Activated T-cell treated with anti-CD3 and anti-CD28 coated beads for 48 hours (primary cell): ENCODE measurements at places on chromosomes 6 and 20.

GRCh38 chr20:15976047-15976736, 597.1 kb downstream of the KIF16B start:
- no peak for DNase-seq

DNA sequence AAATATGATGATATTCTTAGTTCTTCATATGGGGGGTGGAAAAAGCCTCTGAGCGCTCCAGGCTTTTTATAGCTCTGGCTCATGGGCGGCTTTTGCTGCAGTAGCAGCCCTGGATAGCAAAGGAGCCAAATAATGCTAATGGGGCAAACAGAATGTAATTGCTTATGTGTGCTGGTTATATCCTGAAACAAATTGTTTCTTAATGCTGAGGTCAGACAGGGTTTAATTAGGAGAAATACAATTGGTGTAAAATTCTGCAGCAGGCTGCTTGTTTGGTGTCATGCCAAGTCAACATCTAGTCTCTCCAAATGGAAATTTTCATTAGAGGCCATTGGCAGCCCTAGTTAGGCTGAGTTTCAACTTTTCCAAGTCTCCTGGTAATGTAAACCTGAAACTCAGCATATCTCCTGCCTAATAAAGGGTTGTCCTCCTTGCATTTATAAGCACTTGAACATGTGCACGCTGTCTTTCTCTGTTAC, 530.1 kb upstream of the NOX3 start:
- no peak for DNase-seq

- DNase-seq: no peak
Observed at GRCh38 chr6:124699038-124699437, 263.2 kb upstream of the RNF217 start.

- no peak for DNase-seq
Observed at GRCh38 chr6:160221423-160221822, 37.2 kb downstream of the SLC22A2 start.

- no peak for DNase-seq
Observed at GRCh38 chr6:144607998-144608735, 323.0 kb downstream of the UTRN start.
